ENCODE measurements at places on chromosomes 11 and 22.

DNA sequence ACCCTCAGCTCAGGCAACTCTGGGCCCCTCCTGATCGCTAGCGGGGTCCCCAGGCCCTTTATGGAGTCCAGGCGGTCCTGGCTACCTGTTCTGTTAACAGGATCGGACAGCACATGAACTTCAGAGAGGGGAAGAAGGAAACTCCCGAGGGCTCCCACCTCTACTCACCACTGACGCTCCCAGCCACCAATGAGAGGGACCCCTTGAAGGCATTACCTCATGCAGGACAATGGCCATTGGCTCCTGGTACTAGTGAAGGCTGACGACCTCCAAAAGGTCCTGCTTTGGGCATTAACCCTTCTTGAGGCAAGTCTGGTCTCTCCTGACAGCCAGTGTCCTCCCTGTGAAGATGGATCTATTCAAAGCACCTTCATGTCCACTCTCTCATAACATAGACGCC, 71.5 kb upstream of the LMO1 start:
- DNase-seq = no peak

DNA sequence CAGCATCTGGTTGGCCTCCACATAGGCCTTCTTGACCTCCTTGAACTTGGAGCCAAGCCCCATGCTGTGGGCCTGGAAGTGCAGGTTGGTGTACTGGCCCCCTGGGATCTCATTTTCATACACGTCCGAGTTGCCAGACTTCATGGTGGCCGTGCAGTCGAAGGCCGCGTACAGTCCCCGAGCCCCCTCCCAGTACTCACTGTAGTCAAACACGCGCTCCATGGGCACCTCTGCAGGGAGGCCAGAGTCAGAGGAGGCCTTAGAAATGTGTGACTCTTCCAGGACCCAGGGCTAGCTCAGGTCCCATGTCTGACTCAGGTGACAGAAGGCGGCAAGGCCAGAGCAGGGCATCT, 6.7 kb upstream of the LRFN4 start:
- DNase-seq = no peak

GRCh38 chr11:87972133-87972532, 203.1 kb downstream of the RAB38 start:
- no peak for DNase-seq

GRCh38 chr11:75403983-75404658, 4.8 kb downstream of the RPS3 start:
- no peak for DNase-seq

DNA sequence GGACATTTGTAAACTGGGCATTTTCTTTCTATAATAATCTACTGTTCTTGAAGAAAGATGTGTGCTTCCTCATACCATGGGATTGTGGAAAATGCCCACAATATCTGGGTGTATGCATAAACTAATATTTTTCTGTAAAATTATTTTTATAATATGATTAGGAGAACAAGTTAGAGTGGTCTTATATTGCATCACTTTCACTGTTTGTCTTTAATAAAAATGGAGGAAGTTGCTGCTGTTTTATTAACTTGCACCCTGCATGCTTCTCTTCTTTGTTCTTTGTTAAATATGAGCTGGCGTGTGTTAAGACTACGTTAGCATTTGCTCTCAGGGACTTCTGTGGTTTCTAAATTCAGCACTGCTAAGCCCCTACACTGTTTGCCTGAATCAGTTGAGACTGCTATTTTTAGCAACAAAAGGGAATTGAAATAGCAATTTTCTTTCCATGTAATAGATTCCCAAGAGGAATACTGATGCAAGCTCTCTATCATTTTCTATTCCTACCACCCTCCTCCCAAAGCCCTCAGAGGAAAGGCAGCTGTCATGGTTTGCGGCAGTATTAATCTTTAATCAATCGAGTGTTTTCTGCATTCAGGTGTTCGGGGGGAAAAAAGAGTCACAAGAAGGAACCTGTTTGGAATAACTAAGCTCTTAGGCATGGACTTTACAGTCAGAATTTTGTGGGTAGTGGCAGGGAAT, 56.1 kb downstream of the HSD17B12 start:
- no peak for DNase-seq

DNA sequence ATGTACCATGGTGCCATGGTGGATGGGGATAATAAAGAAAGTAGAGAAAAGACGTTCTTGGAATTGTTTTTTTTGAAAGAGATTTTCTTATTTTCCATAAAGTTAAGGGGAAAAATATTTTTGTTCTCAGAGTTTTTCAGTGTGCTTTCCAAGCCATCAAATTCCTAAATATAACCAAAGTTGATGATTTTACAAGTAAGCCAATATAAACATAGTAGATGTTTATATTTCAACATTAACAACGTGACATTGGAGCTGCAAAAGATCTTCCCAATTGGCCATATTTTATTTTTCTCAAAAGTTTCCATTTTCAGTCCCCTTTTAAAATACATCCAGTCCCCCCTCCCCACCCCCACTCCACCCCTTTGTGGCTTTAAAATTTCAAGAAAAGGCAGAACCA, 80.9 kb upstream of the PICALM start:
- DNase-seq = no peak

DNA sequence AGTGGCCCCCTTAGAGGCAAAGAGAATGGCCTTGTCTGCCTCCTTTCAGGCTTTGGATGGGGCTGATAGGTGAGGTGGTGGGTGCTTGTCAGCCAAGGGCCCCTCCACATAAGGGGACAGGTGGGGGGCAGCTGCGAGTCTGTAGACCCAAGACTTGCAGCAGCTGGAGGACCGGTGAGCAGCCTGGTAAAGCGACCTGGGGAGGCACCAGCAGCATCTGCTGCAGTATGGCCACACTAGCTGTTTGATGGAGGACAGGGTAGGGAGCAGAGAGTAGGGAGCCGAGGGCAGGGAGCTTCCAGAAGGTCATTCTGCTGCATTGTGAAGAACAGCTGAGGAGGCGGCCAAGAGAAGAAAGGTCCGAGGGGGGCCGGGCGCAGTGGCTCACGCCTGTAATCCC, 16.8 kb upstream of the MRTFA start:
- DNase-seq = no peak

DNA sequence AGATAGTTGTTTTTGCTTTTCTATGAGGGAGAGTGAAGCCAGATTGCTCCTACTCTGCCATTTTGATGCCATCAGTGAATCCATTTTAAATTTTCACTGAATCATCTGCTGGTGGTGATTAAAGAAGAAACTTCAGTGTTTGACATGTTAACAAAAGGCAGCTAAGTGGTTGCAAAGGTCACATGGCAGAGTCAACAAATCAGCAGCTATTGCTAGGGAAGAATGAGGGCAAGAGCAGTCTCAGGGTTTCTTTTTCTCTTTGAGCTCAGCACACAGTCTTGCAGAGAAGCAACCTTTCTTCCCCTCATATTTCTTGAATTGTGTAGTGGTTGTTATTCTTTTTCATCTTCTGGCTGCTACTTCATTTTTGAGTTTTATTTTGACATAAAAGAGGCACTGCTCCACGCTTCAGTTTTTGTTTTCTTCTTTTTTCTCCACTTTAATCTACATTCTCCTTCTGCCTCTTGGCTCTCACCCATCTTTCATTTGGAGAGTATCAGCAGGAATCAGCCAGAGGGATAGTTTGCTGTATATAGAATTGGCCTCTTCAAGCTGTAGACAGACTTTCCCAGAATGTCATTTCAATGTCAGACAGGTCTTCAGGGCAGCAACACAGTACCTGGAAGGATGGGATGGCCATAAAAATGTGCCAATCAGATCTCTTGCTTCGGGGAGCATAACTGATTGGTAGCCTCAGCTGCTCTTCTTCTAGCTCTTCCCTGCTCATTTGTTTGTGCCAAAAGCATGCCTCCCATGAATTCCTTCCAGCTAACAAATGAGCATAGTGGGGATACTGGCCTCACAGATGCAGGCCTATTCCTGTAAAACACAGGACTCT, 153.9 kb downstream of the TRPC6 start:
- no peak for DNase-seq

- no peak for DNase-seq
Observed at GRCh38 chr22:26823966-26824365, 166.6 kb downstream of the MIAT start.

- no peak for DNase-seq
Observed at GRCh38 chr22:42914511-42915076, 57.5 kb upstream of the ARFGAP3 start.

- DNase-seq = no peak
Observed at GRCh38 chr11:122159173-122159721, 43.2 kb upstream of the BLID start.

DNA sequence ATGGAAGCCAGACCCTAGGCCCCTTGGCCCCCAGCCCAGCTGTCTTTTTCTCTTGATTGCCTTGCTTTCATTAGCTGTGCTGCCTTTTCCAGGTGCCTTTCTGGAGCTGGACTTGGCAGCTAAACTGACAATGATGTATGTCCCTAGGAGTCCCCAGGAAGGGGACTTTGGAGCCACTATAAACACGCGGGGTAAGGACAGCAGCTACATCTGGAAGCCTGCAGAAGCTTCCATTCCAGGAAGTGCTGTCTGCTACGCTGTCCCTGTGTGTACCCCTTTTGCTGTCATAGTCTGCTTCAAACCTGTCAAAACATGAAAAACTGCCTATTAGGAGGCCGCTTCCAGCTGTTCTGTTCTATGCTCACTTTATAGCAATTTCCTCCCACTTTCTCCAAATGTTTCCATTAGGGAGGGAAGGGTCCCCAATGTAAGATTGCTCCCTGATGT, 153.3 kb upstream of the RAG2 start:
- DNase-seq = no peak

DNA sequence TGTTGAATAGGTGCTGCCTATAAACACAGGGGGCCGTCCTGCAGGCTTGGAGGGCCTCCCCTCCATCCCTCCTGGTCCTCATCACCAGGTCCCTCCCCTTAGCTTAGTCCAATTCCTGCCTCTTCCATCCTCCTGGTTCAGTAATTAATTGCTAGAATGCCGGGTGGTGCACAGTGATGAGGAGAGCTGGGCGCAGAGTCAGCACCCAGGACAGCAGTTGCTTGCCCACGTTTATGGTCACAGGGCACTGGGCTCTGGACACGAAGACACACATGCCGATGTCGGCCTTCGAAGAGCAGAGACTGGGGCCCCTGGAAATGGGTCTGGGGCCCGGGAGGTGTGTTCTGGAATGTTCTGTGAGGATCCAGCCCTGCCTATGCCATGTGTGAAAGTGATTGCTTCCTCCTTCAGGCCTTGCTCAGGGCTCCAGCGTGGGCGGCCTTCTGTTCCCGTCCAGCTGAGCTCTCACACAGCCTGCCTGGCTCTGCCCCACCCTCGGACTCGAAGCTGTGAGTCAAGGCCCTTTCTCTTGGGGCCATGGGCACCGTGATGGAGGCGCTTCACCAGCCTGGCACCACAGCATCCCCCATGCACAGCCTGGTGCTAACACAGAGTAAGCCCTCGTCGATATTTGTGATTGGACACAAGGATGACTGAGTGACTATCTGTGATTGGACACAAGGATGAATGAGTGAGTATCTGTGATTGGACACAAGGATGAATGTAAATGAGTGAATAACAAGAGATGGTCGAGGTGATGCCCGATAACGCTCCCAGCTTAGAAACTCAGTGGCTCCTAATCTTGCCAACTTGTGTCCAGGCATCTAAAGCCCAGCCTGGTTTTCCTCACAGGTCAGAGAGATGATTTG, 884.7 kb downstream of the BRD1 start:
- DNase-seq = no peak

- DNase-seq = no peak
Observed at GRCh38 chr11:82872377-82873150, 27.7 kb downstream of the PRCP start.

- no peak for DNase-seq
Observed at GRCh38 chr11:95512177-95512576, 277.4 kb downstream of the FAM76B start.

GRCh38 chr11:56808326-56808725, 59.8 kb upstream of the OR9G4 start:
- DNase-seq = no peak

DNA sequence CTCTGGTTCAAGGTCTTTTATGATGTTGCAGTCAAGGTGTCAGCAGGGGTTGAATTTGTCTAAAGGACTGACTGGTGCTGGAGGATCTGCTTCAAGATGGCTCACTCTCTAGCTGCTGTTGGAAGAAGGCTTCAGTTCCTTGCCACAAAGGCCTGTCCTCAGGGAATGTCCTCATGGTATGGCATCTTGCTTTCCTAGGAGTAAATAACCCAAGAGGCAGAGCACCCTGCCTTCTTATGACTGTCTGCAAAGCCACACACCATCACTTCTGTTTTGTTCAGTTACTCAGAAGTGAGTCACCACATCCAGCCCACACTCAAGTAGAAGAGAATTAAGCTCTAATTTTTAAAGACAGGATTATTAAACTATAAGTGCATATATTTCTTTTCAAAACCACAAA, 45.2 kb downstream of the PLAAT5 start:
- no peak for DNase-seq

DNA sequence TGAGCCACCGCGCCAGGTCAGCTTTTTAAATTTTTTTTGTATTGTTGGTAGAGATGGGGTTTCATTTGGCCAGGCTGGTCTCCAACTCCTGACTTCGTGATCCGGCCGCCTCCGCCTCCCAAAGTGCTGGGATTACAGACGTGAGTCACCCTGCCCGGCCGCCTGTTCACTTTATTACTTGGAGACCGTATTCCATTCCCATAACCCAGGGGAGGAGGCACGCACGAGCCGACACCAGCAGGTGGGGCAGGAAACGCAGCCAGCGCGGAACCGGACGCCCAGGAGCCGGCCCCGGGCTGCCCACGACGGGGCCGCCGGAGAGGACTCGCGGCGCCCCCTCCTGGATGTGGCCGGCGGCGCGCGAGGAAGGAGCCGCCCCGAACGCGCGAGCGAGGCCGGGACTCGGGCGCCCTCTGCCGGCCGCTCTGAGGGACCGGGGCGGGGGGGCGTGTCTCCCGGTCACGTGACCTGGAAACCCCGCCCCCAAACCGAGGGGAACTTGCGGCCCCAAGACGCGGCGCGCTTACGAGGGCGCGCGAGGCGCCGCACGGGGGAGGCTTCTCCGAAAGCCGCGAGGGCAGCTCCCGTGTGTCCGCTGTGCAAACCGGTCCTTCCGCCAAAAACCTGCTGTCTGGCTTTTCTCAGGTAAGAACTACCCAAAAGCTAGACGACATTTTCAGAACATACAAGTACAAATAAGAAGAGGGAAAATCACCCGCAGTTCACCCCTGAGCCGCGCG, 11.6 kb upstream of the RNH1 start:
- DNase-seq = peak; percentile 87

DNA sequence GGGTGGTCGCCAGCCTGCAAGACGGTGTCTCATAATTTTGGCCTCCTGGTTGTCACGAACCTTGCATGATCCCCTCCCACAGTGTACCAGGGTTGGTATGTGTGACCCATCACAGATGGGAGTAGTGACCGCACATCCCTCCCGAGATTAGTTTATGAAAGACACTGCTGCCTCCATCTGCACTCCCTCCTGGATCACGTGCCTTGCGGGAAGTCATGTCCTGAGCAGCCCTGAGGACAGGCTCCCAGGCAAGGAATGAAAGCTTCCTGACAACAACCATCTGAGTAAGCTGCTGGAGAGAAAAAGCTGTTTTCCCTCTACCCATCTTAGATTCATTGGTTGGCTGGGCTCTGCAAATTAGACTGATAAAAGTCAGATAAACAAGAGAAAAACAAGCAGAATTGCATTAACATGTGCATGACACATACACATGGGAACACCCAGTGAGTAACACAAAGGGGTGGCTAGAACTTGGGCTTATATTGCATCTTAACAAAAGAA, 14.4 kb upstream of the PAMR1 start:
- DNase-seq = no peak

- no peak for DNase-seq
Observed at GRCh38 chr22:24405631-24406321, 21.6 kb upstream of the ADORA2A start.

GRCh38 chr11:57473285-57473841, 13.0 kb downstream of the RTN4RL2 start:
- no peak for DNase-seq

- no peak for DNase-seq
Observed at GRCh38 chr22:48644108-48644507, 1183.6 kb downstream of the BRD1 start.

All from stimulated activated CD8-positive, alpha-beta memory T cell treated with anti-CD3 and anti-CD28 coated beads, Interleukin-12 subunit alpha, Interleukin-12 subunit beta, amount 100 ng/mL, for 4 hours (primary cell).